Renal pelvis (tissue), 12 donors: ENCODE measurements at places on chromosomes 13 and 19.

GRCh38 chr13:32317716-32318465 is 2.6 kb downstream of the BRCA2 start:
- DNase-seq: no peak

- peak; percentile 62 for DNase-seq
These were observed 870 bp downstream of the ZNF44 start for GRCh38 chr19:12293777-12294248.

DNA sequence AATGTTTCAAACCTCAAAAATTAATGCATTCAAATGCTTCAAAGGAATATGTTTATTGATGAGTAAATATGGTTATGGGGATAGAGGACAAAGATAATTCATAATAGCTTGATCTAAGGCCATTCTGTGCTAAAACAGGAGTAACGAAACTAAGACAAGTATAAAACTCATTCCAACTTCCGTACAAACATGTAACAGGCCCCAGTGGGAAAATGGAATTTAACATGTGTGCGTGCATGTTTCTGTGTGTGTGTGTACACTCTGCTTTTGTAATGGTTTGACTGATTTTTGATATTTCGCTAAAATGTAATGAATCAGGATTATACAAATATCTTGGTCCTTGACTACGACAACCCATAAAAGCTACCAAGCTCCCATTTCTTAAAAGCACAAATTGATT is 91.0 kb downstream of the KLF12 start:
- DNase-seq: no peak

DNA sequence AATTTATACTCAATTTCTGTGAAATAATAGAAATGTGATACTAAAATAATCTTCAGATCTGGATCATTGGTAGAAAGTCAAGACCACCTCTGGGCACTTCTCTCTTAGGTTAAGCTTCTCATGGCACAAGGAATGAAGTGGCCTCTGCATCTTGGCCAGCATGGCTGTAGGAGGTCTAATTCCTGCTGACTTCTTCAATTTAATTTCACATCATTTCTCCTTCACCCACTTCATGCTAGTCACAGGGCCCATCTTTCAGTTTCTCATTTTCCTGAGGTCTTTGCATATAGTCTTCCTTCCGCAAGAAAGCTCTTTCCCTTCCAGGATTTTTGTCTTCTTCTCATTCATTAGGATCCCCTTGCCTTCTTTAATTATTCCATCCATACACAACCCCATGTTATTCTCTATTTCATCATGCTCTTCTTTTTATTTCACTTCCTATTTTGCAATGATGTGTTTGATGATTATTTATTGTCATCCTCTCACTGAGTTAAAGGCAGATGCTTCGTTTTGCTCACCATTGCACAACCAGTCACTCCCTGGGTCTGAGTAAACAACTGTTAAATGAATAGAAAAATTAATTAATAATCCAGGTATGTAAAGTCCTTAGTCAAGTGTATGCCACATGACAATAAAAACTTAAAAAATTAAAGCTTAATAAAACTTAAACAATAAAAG is 397.4 kb downstream of the SPRY2 start:
- no peak for DNase-seq

GRCh38 chr13:51767100-51767499 is 36.9 kb downstream of the DHRS12 start:
- no peak for DNase-seq

- DNase-seq: no peak
These were observed 222.8 kb downstream of the PCDH20 start for GRCh38 chr13:61192826-61193225.

GRCh38 chr19:16205205-16206045 is 7.7 kb downstream of the AP1M1 start:
- no peak for DNase-seq

DNA sequence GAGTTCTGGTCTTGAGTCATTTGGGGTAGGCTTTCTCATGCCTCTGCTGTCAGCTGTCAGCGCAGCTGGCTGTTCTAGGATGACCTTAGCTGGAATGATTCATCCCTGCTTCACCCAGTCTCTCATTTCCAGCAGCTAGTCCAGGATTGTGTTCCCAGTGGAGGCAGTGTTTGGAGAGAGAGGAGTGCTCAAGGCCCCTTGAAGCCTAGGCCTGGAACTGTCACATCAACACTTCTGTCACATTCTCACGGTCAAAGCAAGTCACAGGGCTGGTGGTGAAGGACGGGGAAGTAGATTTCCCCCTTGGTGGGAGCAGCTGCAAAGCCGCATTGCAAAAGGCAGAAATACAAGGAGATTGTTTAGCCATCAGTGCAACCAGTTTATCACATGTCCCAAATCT is 15.2 kb downstream of the TPT1 start:
- no peak for DNase-seq

DNA sequence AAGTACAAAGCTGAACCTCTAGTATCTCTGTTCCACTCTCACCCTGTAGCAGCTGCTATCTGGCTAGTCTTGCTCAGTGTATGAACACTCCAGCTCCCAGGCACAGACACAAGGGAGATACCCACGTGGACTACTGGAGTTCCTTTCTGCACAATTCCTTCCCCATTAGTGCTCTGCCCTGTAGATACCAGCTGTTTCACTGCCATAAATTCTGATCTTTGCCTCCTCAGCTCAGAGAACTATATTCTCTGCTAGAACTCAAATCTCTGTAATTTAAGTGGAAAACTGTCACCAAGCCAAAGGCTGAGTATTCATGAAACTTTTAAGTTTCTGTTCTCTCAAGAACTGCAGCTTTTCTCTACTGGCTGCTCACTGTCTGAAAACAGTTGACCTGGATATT is 273.7 kb downstream of the DIAPH3 start:
- no peak for DNase-seq

DNA sequence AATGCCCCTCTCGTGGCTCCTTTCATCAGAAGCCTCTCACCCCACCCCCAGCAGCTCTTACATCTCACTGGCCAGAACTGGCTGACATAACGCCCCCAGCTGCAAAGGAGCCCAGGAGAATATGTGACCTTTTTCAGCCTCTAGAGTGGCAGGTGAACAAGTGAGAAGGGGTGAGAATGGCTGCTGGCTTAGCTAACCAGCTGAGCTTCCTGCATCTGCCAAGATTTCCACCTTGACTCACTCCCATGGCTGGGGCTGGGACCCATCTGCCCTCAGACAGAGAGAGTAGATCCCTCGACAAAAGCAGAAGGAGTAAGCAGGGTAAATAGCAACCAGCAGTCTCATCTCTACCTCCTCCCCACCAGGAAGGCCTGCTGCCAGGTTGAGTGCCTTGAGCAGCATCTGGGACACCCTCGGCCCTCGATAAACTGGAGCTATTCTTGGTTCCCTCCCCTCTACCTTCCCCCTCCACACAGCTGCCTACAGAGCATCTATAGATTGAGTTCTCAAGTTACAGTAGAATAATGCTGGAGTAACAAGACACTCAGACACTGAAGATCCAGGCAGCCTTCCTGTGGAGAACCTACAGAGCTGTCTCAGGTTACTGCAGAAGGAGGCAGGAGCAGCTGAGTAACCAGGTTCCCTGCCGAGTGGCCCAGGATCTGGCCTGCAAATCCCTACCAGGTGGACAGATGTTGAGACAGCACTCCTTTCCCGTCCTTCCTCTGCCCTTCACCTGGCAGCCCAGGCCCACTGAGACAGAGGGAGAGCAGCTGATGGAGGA is 15.5 kb downstream of the KASH5 start:
- DNase-seq: peak; percentile 51

GRCh38 chr13:90091611-90092010 is 1255.9 kb upstream of the MIR17HG start:
- no peak for DNase-seq

DNA sequence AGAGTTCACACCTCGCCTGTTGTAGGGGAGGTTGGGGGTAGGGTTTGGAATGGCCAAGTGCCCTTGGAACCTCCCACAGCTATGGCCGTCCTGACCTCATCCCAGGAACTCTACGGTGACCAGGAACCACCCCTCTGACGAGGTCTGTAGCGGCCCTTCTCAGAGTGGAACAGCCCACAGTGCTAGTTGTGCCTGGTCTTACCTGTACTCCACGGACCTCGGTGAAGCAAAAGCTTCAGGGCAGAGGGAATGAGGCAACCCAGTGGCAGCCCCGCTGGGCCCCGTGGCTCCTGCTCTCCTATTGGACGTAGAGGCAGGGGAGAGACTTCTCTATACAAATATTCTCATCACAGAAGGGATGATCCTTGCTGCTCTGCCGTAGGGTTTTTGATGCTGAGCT is 7.1 kb downstream of the TSSK6 start:
- no peak for DNase-seq

- DNase-seq: peak; percentile 78
These were observed 18.3 kb downstream of the PABPC3 start for GRCh38 chr13:25114220-25114619.

DNA sequence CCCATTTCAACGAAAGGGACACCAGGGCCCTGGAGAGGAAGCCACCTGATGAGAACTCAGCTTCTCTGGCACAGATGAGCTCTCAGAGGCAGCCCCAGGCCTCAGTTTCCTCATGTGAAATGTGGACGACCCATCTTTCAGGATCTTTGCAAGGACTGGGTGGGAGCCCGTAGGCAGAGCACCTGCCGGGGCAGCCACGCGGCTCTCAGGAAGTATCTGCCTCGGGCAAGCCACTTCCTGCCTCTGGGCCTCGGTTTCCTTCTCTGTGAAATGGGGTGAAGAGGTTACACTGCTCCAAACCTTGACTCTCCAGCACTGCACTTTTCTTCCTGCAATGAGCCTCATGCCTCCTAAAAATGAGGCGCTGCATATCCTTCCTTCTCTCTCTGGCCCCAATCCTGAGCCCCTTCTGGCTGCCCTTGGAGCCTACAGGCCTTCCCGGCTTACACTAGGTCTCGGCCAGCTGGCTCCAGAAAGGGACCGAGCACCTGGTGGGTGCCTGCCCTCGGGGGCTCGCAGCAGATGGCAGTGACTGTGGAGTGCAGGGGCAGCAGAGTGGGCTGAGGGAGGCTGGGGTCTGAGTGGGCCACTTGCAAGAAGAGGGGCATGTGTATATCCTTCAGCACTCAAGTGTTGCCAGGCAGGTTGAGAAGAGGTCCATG is 3.5 kb downstream of the SSBP4 start:
- DNase-seq: no peak

DNA sequence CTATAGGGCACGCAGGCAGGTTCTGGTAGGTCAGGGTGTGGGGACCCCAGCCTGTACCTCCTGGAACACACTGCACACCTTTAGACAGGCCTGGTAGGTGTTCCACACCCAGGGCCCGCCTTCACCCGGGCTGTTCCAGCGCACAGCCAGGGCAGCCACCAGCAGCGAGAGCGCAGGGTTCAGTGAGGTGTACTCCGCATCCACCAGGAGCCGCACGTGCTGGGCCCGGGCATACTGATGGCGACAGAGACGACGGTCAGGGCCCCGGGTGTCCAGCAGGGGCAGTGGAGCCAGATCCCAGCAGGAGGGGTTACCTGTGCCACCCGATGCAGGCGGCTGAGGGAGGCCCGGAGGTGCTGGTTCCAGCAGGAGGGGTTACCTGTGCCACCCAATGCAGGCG is 6.0 kb downstream of the PRODH2 start:
- DNase-seq: no peak

DNA sequence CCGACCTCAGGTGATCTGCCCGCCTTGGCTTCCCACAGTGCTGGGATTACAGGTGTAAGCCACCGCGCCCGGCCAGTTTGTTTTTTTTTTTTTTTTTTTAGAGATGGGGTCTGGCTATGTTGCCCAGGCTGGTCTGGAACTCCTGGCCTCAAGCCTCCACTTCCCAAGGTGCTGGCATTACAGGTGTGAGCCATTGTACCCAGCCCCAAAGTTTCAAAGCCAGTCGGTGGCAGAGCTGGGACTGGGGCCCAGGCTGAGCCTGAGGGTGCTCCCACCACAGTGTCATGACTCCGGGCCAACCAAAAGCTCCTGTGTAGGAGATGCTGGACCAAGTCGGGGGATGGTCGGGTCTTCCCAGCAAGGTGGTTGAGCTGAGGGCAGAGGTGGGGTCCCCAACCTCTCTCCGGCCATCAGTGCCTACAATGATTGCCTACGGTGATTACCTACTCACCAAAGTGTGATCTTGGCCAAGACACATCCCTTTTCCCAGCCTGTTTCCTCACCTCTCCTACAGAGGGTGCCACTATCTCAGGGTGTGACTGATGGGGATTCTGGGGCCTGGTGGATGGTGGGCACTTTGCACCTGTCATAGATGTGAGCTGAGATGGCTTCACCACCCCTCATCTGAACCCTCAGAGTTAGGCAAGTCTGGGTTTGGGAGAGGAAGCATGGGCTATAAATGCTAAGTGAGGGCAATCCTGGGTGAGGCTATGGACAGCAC is 5.9 kb upstream of the SAMD1 start:
- no peak for DNase-seq
